CD4-positive, alpha-beta T cell treated with Interleukin-1 beta for 1 hour (primary cell): ENCODE measurements at places on chromosomes 11 and 22.

DNA sequence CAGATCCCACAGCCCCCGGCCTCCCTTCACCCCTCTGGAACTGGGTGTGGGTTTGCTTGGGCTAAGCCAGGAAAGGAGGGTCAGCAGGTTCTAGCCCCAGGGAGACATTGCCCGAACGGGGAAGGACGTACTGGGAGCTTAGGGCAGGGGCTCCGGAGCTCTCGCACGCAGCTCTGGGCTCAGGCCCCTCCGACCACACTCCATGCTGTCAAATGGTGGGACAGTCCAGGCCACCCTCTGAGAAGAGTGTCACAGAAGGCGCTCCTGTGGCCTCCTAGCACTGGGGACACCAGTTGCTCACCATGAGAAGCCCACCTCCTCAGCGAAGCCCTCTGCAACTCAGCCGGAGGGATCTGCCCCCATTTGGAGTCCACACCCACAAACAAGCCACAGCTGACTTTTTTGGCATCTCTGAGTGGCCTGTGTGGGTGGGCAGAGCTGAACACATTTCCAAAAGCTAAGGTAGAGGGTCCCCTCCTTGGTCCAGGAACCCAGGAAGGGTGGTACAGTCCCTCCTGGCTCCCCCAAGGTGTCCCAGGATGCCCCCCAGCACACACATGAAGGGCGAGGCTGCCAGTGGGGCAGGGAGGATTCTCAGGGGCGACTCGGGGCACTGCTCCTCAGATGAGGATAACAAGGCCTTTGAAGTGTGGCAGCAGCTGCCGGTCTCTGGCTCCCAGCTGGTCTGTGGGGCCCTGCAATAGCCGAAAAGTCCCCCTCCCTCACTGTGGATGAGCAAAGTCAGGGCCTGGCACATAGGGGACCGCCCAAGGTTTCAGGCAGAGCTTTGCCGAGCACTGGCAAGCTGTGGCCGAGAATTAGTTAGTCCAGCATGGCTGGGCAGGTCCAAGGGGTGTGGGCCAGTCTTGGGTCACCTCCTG, 13.0 kb upstream of the TEF start:
- DNase-seq = no peak

DNA sequence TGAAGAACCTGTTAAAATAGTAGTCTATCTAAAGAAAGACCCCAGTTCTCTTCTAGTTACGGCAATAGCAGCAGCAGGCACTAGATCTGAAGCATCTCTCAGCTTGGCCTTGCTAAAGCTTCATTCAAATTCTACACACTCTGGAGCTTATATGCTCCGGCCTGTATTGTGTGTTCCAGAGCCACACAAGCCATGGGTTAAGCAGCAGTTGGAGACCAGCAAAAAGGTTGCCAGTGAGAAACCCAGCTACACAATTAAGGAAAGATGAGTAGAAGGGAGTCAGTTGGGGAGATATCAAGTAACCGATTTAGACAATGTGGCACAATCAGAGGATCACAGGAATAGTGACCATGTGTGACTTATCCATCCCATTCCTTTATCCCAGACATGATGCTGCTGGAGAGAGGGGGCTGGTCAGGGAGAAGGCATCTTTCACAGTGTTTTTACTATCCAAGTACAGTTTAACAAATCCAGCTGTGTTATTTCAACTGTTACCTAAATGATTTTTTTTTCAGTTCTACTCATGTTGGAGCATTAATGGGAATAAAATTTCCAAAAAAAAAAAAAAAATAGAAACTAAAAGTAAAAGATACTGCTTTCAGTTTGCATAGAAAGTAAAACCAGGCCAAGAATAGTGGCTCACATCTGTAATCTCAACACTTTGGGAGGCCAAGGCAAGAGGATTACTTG, 41.0 kb downstream of the PAX6 start:
- no peak for DNase-seq

GRCh38 chr11:24496736-24497725, at the start of gene LUZP2:
Gene LUZP2, plus strand, starts transcription at chr11:24497053.
- no peak for DNase-seq

DNA sequence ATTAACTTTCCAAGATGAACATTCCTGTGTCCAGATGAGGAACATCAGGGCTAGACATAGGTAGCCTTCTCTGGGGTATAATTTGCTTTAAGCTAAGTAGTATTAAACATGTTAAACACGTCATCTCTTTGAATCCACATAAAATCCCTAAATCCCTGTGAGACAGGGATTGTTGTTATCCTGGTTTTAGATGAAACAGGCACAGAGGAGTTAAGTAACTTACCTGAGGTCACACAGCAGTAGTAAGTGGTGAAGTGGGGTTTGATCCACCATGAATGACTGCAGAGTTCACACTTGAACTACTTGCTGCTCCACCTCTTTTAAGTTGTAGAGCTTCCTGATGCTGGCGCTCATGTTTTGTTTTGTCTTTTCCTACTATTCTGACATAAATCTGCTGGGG, 82.6 kb upstream of the NNMT start:
- DNase-seq = no peak

- peak; percentile 10 for DNase-seq
Observed at GRCh38 chr11:30342736-30343166, 19.8 kb downstream of the ARL14EP start.

DNA sequence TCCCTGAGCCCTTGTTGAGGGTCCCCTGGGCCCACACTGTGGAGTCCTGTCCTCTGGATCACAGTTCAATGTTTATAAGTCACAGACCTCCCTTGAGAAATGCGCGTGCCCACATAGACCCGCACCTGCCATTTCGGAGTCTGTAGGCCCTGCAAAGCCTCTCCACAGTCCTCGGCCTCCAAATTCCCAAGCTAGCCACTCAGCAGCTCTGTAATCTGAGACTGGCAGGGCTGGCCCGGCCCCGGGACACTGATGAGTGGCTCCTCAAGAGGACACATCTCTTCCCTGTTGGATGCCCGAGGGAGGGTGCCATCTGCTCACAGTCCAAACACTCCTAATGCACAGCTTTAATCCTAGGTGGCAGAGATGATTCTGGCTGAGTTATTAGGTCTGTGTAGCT, 39.1 kb downstream of the B3GAT1 start:
- no peak for DNase-seq

GRCh38 chr11:119101759-119102423, at the start of gene DPAGT1:
Gene DPAGT1, minus strand, starts transcription at chr11:119101853. Its CDS starts 198 bp downstream, at chr11:119101655.
- peak; percentile 87 for DNase-seq

DNA sequence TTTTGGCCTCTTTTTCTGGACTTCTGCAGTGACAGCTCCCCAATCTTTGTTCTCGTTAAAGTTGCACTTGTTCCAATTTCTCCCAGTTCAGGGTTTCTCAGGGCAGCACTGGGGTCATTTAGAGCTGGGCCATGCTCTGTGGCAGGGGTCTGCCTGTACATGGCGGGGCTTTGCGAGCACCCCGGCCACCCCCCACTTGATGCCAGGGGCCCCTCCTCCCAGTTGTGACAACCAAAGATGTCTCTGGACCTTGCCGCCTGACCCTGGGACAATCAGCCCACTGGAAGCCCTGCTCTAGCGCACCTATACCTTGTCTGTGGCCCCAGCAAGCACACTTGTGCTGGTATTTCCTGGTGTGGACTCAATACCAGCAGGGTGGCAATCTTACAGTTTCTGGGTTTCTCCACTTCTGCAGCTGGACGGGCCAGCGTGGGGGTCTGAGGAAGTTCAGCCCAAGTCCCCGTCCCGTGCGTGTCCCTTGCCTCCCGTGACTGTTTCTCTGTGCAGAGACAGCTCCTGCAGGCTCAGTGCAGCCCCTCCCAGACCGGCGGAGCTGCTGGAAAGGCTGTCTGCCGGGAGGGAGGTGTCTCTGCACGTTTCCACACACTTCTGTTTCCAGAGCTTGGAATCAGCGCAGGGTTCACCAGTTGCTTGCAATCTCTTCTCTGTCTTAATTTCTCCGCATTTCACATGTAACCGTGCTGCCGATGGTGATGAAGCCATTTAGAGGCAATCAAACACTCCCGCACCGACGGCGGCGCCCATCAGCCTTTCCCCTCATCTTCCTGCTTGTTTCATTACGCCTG, 1328.9 kb downstream of the BRD1 start:
- DNase-seq = no peak

- no peak for DNase-seq
Observed at GRCh38 chr11:131808470-131808869, 438.1 kb downstream of the NTM start.

DNA sequence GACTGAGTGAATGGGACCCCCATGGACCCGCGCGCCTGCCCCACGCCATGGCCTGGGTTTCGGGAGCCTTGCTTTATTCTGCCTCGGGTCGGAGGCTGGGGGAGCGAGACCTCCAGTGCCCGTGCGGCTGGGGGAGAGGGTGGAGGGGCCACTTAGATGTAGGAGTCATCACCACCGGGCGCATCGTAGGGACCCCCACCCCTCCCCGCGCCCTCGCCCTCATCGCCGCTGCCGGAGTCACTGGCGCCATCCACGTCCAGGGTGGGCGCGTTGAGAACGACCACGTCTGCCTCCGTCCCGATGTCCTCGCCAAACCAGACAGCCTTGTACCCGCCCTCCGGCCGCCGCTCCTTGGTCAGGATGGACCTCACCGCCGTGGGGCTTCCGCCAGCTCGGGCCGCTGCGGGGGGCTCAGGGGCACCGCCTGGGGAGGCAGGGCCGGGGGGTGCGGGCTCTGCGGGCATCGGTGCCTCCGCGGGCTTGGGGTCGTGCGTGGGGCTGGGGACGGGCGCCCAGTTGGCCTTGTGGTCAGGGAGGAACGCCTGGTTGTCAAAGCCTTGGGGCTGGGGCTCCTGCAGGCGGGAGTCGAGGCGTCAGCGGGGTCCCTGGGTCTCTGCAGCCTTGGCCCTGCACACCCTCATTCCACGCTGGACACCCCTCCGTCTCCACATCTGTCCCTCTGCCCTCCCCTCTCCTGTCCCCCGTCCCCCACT, 1.6 kb upstream of the IRF7 start:
- DNase-seq = no peak
